GM04504 (cell line): ENCODE measurements at places on chromosomes 16 and 17.

- no peak for DNase-seq
Measured at GRCh38 chr17:55748841-55749240, 2.0 kb upstream of the PCTP start.

- no peak for DNase-seq
Measured at GRCh38 chr17:72318131-72318530, 197.3 kb downstream of the SOX9 start.

DNA sequence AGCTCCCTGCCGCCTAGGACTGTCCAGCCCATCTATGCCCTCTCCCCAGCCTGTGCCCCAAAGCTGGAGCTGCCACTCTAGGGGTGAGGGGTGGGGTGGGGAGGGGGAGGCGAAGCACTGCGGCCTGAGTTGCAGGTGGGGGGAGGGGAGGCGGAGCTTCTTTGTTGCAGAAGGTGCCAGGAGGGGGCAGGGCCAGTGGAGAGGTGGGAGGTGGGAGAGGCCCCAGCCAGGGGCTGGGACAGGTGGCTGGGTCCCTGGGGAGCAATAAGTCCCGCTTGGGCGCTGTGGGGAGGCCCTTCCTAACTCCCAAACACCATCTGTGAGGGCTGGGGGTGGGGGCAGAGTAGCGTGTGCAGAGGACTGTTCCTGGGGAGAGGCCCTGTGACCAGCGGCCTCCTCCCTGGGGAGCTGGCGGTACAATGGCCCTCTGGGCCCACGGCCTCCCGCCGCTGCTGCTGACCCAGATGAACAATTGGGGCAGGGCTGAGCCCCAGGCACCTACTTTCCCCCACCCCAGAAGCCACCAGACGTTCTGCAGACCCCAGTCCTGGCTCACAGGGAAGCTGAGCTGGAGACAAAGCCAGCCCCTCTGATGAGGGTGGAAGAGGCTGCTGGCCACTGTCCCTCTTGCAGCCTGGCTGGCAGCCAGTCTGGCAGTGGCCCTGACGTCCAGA lies 2.2 kb upstream of the NTN3 start:
- no peak for DNase-seq

DNA sequence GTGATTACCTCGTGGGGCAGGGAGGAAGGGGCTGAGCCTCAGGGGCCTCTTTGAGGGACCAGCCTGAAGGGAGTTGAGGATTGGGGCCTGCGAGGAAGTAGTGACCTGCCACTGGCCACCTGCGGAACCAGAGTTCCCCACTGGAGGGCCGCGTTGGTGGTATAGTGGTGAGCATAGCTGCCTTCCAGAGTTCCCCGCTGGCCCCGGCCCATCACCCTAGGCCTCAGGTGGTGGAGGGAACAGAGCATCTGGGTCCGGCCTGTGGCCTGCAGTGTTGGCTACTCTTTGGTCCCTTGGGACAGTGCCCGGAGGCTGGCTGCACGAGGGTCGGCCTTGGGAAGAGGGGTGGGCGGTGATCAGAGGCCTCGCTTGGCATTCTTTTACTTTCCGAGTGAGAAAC lies 20.5 kb downstream of the MGAT5B start:
- DNase-seq: no peak

- no peak for DNase-seq
Measured at GRCh38 chr17:77036841-77037381, 103.9 kb upstream of the SEC14L1 start.

DNA sequence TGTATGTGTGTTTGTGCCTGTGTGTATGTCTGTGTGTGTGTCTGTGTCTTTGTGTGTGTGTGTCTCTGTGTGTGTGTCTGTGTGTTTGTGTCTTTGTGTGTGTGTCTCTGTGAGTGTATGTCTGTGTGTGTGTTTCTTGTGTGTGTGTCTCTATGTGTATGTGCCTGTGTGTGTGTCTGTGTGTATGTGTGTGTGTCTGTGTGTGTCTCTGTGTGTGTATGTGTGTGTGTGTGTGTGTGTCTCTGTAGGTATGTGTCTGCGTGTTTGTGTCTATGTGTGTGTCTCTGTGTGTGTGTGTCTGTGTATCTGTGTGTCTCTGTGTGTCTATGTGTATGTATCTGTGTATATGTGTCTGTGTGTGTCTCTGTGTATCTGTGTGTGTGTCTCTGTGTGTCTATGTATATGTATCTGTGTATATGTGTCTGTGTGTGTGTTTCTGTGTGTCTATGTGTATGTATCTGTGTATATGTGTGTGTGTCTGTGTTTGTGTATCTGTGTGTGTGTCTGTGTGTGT lies 70.2 kb downstream of the USP43 start:
- DNase-seq: no peak

DNA sequence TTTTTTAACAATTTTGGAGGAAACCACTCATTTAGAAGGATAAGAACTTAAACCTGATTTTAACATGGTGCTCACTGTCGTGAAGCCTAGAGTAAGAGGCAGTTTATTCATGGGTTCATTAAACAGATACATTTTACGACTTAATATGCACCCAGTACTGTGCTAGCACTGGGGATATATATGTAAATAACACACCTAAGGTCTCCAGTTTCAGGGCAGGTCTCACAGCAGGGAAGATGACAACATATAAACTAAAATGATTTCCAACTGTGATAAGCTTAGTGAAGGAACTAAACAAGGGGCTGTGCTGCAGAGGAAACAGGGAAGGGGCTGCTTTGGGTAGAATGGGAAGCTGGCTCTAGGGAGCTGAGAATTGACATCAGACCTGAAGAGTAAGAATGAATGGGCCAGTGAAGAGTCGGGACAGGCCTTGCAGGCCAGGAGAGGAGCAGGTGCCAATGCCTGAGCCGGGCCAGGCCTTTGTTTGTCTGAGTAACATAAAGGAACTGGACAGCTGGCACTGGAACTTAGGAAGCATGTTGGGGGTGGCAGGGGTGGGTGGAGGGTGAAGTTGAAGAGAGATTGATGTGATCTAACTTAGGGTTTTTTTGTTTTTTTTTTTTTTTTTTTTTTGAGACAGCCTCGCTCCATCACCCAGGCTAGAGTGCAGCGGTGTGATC lies 12.1 kb downstream of the NT5M start:
- no peak for DNase-seq

DNA sequence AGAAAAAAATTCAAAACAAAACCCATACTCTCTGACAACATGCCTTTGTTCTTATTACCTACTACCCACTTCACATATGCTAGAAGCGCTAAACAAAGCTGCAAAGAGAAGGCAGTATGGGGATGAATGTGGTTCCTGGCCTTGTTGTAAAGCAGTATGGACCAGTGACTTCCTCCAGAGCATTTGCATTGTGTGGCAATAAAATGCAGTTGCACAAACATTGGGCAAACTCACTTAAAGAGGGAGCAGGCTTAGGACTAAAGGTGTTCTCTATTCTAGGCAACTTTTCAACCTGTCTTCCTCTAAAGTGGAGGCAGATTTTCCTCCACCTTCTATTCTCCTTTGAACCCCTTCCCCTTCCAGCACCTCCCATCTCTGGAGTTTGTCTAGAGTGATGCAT lies 17.1 kb downstream of the TMIGD1 start:
- DNase-seq: no peak

DNA sequence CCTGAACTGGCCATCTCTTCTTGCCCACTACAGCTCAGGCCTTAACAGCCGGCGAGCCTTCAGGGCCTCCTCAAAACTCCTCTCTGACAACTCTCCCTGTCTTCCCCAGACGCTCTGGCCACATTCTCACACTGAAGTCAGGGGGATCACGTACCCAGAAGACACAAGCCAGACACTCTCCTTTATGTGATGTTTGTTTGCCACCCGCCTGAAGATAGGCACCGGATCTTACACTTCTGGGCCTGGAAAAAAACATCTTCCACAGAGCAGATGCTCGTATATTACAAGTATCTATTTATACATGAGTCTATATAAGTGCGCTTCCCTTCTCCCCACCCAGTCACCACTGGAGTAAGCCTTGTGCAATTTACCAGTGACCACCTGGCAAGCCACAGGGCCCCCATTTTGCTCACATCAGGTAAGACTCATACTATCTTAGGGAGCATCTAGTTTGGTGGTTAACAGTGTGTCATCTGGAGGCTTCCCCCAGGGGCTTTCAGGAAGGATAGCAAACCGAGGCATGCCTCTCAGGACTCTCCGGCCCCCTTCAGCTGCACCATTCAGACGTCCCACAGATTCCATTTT lies 349.4 kb downstream of the SOX9 start:
- no peak for DNase-seq

- DNase-seq: no peak
Measured at GRCh38 chr17:19445105-19445504, 34.1 kb downstream of the RNF112 start.

GRCh38 chr16:80081846-80082245 lies 458.9 kb upstream of the DYNLRB2 start:
- no peak for DNase-seq

DNA sequence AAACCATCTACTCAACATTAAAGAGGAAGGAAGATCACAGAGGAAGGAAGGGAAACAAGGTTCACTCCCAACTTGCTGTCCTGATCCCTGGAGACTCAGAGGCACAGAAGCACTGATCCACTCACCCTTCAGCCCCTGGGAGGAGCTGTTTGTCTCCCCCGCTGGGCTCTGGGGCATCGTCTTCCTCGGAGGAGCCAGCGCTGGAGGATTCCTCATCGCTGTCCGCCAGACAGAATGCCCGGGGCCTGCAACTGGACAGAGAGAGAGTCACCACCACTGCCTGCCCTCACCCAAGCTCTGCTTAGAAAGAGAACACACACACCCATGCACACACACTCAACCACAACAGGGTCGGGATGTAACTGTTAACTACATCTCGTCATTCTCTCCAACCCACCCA lies 24.8 kb upstream of the ERN1 start:
- DNase-seq: no peak
